ENCODE measurements at places on chromosomes 3 and 15. TPM values are rescaled to one million over a fixed set of nuclear protein-coding genes. Genes with fewer than 3 reads are reported as not detected.
A peak's percentile ranks its signal among the peaks of the same experiment; 100 is the strongest.

Gene FBXO40
- total RNA-seq, result not detected

- H3K27me3 ChIP-seq, result peaks cover 4% of the 10 kb centered on the region
- H3K27ac ChIP-seq, result no peak overlapping the region
- no peaks in the 10 kb centered on the region for H3K4me1 ChIP-seq
- no peak overlapping the region for H3K4me3 ChIP-seq
- no peaks in the 10 kb centered on the region for H3K36me3 ChIP-seq
Observed at GRCh38 chr3:9600597-9600996, 47.0 kb upstream of the LHFPL4 start.

GRCh38 chr3:169146179-169146665 lies 517.3 kb downstream of the MECOM start:
- H3K4me3 ChIP-seq, result peak overlapping the region; percentile 97
- H3K27me3 ChIP-seq, result no peaks in the 10 kb centered on the region
- peaks cover 14% of the 10 kb centered on the region for H3K4me1 ChIP-seq
- peak; percentile 75 for DNase-seq

DNA sequence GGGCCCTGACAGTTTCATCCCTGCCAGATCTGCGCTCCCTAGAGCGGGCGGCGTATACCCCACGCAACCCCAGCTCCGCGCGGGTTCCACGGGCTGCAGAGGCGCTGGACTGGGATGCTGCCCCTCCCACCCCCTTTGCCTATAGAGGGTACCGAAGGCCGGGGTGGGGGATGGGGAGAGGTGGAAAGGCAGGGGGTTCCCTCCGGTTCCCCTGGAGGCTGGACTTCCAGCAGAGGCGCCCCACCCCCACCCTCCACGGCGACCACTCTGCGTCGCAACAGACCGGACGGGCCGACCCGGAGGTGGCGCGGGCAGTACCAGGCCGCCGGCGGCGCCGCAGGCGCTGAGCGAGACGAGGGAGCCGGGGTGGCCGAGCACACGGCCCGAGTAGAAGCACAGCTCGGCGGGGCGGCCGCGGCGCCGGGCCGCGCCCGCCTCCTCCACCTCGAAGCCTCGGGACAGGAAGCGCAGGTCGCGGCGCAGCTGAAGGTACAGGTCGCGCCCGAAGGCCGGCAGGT lies 995 bp downstream of the ADAMTS17 start:
- no peak for DNase-seq
- no peaks in the 10 kb centered on the region for H3K36me3 ChIP-seq
- H3K4me1 ChIP-seq, result peaks cover 8% of the 10 kb centered on the region
- H3K27me3 ChIP-seq, result no peaks in the 10 kb centered on the region

DNA sequence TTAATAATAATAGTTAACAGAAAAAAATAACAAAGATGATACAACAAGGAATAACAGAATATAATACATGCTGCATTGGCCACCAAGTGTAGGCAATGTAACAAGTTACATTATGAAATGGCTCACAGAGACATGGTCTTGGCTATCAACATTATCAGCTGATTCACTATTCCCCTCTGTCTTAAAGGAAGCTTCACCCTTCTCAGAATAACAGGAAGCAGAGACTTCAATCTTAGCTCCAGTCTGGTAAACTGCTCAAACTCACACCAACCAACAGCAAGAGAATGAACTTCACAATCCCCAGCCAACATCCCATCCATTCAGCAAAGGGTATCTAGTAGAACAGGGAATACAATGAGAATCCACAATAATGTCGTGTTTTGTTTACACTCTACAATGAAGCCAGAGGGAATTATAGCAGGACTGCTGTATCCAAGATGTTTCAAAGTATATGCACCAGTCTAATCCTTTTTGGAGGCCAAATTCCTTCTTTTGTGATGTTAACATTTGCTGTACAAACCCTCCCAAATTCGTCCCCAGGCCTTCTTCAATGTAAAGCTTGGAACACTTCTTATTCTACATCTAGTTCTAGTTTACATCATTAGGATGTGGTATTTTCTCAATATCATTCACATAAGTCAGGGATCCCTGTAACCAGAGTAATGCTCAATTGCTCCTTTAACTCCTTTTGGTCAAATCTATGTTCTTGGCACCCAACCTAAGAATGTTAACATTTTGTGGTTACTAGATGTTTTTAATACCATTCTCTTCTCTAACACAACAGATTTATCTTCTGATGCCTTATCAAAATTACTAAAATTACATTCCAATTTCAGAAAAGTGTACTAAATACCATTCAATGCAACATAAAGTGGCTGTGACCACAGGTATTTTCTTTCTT lies 52.4 kb upstream of the CMSS1 start:
- no peak overlapping the region for H3K27ac ChIP-seq
- H3K4me1 ChIP-seq, result peaks cover 6% of the 10 kb centered on the region
- H3K27me3 ChIP-seq, result no peaks in the 10 kb centered on the region
- DNase-seq, result no peak
- no peak overlapping the region for H3K4me3 ChIP-seq

Gene CSTA
- 145 TPM for total RNA-seq

DNA sequence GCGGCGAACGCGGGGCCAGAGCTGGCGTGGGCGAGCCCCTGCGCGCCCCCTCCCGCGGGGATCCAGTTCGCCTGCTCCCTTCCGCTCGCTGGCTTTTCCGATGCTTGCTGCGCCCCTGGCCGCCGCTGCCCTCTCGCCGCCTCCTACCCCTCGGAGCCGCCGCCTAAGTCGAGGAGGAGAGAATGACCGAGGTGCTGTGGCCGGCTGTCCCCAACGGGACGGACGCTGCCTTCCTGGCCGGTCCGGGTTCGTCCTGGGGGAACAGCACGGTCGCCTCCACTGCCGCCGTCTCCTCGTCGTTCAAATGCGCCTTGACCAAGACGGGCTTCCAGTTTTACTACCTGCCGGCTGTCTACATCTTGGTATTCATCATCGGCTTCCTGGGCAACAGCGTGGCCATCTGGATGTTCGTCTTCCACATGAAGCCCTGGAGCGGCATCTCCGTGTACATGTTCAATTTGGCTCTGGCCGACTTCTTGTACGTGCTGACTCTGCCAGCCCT lies 721 bp downstream of the P2RY1 start:
- H3K27me3 ChIP-seq, result no peaks in the 10 kb centered on the region
- DNase-seq, result no peak
- no peaks in the 10 kb centered on the region for H3K36me3 ChIP-seq
- H3K27ac ChIP-seq, result no peak overlapping the region
- H3K4me1 ChIP-seq, result peaks cover 2% of the 10 kb centered on the region

- H3K27me3 ChIP-seq, result no peaks in the 10 kb centered on the region
- peak overlapping the region; percentile 36 for H3K4me3 ChIP-seq
- H3K36me3 ChIP-seq, result no peaks in the 10 kb centered on the region
- no peaks in the 10 kb centered on the region for H3K4me1 ChIP-seq
Observed at GRCh38 chr15:96053031-96053780, 277.3 kb upstream of the NR2F2 start.

GRCh38 chr15:48940508-48940907 lies 23.2 kb downstream of the SHC4 start:
- H3K4me3 ChIP-seq, result no peak overlapping the region
- peaks cover 26% of the 10 kb centered on the region for H3K4me1 ChIP-seq
- peak; percentile 65 for DNase-seq
- H3K36me3 ChIP-seq, result no peaks in the 10 kb centered on the region
- H3K27me3 ChIP-seq, result no peaks in the 10 kb centered on the region
- no peak overlapping the region for H3K27ac ChIP-seq

GRCh38 chr3:18438586-18438985 lies 13.4 kb upstream of the SATB1 start:
- H3K4me3 ChIP-seq, result no peak overlapping the region
- H3K36me3 ChIP-seq, result no peaks in the 10 kb centered on the region
- peaks cover 79% of the 10 kb centered on the region for H3K27me3 ChIP-seq
- DNase-seq, result no peak

DNA sequence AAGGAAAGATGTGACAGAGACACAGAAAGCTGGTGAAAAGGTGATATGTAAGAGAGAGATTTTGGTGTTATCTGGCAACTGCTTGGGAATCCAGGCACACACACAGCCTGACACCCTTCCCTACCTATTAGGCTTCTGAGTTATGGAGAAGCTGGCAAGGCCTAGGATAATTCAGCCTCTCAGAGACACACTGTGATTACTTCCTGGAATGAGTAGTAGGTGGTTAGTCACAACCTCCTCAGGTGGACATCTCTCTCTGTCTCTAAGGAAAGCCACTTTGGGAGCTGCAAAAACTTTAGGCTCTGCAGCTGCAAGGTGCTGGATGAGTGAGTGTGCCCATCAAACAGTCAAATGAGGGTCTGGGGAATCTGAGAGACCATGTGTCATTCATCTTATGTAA lies 201.9 kb downstream of the PDCD6IP start:
- no peak for DNase-seq
- no peak overlapping the region for H3K27ac ChIP-seq
- H3K4me1 ChIP-seq, result no peaks in the 10 kb centered on the region
- H3K27me3 ChIP-seq, result peaks cover 18% of the 10 kb centered on the region
